ENCODE measurements at places on chromosomes 4 and X.
A peak's percentile ranks its signal among the peaks of the same experiment; 100 is the strongest.

GRCh38 chr4:6902318-6903042 is 7.1 kb upstream of the TBC1D14 start:
- DNase-seq = no peak

DNA sequence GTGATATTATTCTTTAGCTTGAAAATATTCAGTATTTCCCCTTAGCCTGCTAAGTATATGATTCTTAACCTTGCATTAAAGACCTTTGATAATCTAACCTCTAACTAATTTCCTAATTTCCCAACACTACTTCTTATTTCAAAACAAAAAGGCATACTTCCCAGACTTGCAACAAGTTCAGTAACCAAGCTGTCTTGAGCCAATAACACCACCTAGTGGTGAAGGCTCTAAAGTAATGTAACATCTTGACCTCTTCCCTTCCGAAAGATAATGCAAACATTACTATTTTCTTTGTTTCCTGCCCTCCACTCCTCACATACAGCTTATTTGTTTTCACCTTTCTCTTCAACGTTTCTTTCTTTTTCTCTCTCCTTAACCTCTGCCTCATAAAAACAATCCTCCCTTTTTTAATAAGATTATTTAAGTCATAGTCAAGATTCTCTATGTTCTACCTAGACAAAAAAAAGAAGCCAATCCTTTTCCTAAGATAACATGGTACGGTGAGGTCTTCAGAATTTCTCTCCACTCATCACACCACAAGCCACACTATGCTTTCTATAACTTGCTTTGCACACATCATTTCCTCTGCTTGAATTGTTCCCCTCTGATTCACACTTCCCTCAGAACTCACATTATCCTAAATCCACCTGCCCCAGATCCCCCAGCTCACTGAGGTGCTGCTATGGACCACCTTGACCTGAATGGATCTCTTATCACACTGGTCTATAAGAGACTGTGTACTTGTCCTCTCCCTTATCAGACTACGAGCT is 3.5 kb downstream of the FAT1 start:
- no peak for DNase-seq

GRCh38 chr4:18051281-18051680 is 29.7 kb upstream of the LCORL start:
- no peak for DNase-seq

DNA sequence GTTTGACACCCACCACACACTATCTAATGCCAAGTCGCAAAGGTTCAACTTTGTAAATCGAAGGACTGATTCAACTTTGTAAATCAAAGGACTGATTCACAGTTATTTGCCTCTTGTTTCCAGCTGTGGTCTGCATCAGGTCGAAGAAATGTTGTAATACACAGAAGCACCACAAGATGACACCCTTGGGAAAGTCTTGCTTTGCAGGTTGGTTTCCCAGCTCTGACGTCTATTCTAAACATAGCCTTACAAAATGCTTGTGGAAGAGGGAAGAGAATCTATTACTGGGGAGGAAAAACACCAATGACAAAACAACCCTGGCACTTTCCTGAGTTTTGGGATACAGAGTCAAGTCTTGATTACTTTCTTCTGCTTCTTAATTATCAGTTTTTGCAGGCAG is 35.3 kb downstream of the SUPT20HL1 start:
- peak; percentile 0 for DNase-seq

- DNase-seq = no peak
Measured at GRCh38 chrX:12441381-12442128, 303.3 kb downstream of the FRMPD4 start.

DNA sequence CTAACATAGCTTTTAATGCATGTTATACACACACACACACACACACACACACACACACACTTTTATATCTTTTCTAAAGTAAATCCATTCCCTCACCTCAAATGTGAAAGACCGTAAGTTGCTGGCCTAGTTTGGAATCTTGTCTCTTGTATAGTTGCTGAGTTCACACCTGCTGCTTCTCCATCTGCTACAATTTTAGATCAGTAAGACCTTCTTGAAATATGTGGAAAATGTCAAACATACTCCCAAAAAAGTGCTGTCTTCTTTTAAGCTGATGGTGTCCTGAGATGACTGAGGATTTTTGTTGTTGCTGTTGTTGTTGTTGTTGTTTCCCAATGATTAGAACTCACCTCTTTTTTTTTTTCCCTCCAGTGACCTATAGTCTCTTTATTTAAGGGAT is 121.3 kb downstream of the SNCA start:
- DNase-seq = no peak

DNA sequence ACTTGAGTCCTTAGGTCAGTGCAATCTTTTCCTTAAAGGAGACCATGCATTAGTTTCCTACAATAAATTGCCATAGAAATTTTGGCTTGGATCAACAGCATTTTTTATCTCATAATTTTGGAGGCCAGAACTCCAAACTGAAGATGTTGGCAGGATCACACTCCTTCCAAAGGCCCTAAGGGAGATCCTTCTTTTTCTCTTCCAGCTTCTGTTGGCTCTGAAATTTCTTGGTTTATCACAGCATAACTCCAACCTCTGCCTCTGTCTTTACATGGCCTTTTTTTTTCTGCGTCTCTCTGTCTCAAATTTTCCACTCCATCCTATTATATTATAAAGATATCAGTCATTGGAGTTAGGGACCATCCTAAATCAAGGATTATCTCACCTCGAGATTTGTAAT is 282.2 kb downstream of the STIM2 start:
- no peak for DNase-seq

- no peak for DNase-seq
Measured at GRCh38 chr4:138775890-138776289, 239.7 kb upstream of the NOCT start.

DNA sequence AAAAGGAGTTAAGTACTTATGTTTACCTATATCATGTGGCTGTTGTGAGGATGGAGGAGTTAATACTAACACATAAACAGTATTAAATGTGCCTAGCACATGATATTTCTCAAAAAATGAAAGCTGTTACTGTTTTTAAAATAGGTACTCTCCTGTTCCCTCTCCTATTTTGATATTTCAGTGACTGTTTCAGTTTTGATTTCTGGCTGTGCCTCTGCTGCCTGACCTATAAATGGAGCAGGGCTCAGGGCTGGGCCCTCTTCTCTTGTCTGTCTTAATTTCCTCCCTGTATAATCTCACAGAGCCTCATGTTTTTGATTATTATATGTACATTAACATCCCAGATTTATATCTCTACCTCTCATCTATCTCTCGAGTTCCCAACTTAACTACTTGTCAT is 93.3 kb downstream of the UGT8 start:
- no peak for DNase-seq

- DNase-seq = no peak
Measured at GRCh38 chrX:34653811-34654210, 3.3 kb downstream of the TMEM47 start.

GRCh38 chr4:144509088-144510015 is 136.6 kb upstream of the HHIP start:
- no peak for DNase-seq

- DNase-seq = no peak
Measured at GRCh38 chr4:97845758-97846157, 297.5 kb downstream of the STPG2 start.

- no peak for DNase-seq
Measured at GRCh38 chr4:147108409-147108808, 162.7 kb upstream of the TTC29 start.

- DNase-seq = no peak
Measured at GRCh38 chr4:119266153-119266552, 53.6 kb downstream of the USP53 start.

- no peak for DNase-seq
Measured at GRCh38 chr4:37540486-37540885, 145.7 kb downstream of the RELL1 start.

GRCh38 chr4:34512616-34513015 is 1731.7 kb downstream of the ARAP2 start:
- DNase-seq = no peak

GRCh38 chr4:18736551-18736950 is 715.0 kb upstream of the LCORL start:
- DNase-seq = no peak

DNA sequence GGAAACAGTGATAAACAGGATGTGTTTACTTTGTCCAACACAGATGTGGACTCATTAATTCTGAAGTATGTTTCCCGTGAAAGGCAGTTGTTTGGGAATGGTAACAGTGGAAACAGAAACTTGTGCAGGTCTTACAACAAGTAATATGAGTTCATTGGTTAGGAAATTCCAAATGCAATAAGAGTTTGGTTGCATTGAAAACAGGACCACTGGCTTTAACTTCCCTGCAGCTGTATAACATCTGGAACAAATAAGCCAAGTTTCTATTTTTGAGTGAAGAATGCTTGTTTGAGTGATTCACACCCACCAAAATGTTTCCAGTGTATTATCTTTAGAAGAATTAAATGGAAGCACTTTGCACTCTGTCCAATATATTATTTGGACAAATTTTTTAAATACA is 82.4 kb upstream of the BMP3 start:
- no peak for DNase-seq

DNA sequence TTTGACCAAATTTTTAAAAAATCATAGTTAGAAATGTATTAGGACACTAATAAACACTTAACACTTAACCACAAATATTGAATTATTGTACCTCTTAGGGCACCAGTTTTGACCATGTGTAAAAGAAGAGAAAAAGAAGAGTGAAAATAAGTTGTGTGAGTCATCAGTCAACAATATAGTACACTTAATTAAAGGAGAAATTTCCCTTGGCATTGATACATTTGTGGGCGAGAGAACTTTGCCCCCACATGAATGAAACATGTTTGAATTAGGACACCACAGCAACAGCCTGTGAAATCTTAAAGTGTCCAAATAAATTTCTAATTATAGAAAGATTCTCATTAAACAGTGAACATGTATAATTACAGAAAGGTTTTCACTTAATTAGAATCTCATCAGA is 1292.8 kb upstream of the TENM3 start:
- no peak for DNase-seq

DNA sequence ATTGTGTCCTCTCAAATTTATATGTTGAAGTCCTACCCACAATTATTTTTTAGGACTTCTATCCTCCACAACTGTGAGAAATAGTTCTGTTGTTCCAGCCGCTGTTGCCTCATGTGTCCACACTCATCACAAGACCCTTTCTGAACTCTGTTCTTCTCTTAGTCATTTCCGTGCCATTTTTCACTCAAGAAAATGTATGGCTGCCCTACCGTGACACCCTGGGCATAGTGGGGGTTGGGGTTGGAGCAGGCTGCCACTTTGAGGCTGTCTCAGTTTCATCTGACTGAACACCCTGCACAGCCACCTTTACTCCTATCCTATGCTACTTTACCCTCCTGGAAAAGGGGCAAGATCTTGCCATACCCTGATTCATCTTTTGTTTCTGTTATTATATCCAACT is 319.1 kb downstream of the TENM3 start:
- DNase-seq = no peak

All from amygdala (tissue), 56 donors.